C1 segment of cervical spinal cord (tissue), 14 donors: ENCODE measurements at places on chromosomes 12 and 14.
A peak's percentile ranks its signal among the peaks of the same experiment; 100 is the strongest.

- DNase-seq = no peak
These were observed 388.1 kb downstream of the ZFP36L1 start for GRCh38 chr14:68404652-68405183.

DNA sequence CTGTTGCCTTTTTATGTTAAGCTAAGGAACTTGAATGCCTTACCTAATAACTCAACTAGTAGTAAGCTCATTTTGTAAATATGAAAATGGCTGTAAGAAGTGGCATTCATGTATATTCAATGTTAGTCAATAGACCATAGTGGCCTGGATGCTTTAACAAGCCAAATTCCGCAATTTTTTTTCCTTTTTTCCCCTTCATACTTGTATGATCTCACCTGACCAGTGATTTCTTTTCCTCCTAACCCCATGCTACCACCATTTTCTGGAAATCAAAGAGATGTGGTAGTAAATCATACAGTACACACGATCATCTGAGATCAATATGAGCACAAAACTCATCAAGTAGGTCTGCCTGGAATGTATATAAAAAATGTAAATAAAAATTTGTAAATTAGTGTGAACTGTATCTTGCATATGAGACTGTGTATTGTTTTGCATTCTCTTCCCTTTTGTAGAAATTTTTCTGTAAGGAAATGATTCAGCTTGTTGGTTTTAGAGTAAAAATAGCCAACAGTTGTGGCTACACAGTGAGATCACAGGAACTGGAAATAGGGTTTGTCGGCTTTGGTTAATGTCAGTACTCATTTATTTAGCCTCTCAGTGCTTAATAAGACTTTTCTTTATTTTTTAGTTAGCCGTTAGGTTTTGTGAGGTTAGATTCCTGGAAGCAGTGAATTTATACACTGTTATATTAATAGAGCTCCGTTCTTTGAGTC is 62.5 kb downstream of the ETNK1 start:
- DNase-seq = no peak

- DNase-seq = no peak
These were observed 12.0 kb downstream of the CFAP73 start for GRCh38 chr12:113161415-113162016.

- no peak for DNase-seq
These were observed at the start of gene STRN3 for GRCh38 chr14:31026077-31026449. STRN3 (minus strand) TSS chr14:31026379; CDS start chr14:31026185, 194 bp downstream.

DNA sequence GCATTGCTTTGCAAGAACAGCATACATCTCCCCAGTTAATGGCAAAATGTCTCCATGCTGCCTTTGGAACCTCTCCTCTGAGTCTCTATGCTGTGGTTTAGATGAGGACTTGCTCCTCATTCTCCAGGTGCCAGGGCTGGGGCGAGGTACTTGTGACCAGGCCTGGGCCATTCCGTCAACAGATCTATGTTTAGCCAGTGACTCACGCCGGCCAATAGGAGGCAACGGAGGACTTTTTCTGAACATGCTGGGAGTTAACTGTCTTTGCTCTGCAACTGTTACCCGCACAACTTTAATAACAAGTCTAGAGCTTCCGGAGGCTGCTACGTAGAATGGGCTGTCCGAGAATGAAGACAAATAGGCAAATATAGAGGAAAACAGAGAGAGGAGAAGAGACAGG is 214.2 kb downstream of the GLT1D1 start:
- no peak for DNase-seq

DNA sequence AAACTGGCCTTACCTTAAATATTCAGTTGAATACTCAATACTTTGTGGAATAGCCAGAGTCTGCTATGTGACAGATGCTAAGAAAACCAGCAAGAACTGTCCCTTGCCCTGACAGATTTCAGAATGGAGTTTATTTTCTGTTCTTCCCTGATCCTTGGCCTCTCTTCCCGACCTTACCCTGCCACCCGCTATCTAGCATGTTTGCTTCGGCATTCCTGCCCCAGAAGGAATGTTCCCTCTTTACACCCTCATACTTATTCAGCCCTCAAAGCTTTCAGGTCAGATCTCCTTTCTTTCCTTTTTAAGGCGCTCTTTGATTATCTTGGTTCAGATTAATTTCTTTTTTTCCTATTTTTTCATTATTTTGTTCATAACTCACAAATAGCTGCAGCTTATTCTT is 21.8 kb downstream of the SUSD6 start:
- DNase-seq = no peak

GRCh38 chr12:47819138-47819895 is 386 bp downstream of the HDAC7 start:
- no peak for DNase-seq

GRCh38 chr12:131137836-131138637 is 184.3 kb downstream of the ADGRD1 start:
- DNase-seq = no peak

- DNase-seq = no peak
These were observed 612.7 kb upstream of the ATP2B1 start for GRCh38 chr12:90321369-90321768.

DNA sequence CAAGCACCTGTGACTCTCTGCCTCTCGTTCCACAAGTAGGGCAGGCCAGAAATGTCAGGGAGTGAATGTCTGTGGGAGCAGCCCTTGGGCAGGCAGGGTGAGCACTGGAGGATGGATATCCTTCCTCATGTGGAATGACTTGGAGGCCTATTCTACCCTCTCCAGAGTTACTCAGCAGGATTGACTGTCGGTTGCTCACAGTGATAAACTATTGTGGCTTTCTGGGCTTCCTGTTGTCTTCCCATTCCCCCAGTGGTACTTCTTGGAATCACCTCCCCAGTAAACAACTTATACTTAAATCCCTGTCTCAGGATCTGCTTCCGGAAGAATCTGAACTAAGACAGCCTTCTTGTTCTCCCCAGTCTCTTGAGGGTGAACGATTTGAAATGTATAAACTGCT is 79.6 kb upstream of the MANSC4 start:
- DNase-seq = no peak

GRCh38 chr12:113891739-113892520 is 74.2 kb downstream of the RBM19 start:
- no peak for DNase-seq

GRCh38 chr12:62618930-62619329 is 152.3 kb downstream of the MON2 start:
- no peak for DNase-seq

DNA sequence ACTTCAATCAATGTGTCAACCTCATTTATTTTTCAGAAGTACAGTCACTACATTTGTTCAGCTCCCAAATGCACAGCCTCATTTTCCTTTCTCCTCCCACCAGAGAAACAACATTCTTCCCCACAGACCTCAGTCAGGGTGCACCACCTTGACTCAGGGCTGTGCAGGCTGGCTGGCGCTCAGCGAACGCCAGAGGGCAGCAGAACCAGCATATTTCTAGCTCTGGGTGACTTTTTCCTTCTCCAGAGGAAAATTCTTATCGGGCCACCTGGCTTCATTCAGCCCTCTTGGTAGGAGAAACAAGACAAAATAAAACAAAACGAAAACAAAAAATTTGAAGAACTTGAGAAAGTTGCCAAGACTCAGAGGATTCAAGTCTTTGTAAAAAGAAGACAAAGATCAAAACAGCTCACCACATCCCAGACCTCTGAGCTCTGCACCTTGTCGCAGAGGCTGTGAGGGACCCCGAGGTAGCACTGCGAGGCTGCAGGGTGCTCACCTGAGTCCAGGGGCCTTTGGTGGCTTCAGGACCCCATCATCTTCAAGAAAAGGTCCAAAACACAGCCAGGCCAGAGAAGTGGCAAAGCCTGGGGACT is 33.7 kb downstream of the PAH start:
- DNase-seq = peak; percentile 48

GRCh38 chr12:3797531-3798048 is 44.7 kb upstream of the CRACR2A start:
- no peak for DNase-seq

- DNase-seq = no peak
These were observed 192.0 kb downstream of the TTC7B start for GRCh38 chr14:90624227-90624626.

DNA sequence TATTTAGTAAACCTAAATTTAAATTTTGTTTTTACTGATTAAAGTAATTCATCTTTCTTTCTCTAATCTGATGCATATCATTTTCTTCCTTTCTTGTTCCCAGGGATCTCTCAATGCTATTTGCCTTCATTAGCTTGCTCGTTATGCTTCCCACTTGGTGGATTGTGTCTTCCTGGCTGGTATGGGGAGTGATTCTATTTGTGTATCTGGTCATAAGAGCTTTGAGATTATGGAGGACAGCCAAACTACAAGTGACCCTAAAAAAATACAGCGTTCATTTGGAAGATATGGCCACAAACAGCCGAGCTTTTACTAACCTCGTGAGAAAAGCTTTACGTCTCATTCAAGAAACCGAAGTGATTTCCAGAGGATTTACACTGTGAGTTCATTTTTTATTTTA is 48.6 kb downstream of the VEZT start:
- no peak for DNase-seq

GRCh38 chr14:21993070-21993469 is 319.5 kb upstream of the OR4E1 start:
- DNase-seq = no peak

- no peak for DNase-seq
These were observed 525 bp upstream of the GPR68 start for GRCh38 chr14:91245029-91245428.

DNA sequence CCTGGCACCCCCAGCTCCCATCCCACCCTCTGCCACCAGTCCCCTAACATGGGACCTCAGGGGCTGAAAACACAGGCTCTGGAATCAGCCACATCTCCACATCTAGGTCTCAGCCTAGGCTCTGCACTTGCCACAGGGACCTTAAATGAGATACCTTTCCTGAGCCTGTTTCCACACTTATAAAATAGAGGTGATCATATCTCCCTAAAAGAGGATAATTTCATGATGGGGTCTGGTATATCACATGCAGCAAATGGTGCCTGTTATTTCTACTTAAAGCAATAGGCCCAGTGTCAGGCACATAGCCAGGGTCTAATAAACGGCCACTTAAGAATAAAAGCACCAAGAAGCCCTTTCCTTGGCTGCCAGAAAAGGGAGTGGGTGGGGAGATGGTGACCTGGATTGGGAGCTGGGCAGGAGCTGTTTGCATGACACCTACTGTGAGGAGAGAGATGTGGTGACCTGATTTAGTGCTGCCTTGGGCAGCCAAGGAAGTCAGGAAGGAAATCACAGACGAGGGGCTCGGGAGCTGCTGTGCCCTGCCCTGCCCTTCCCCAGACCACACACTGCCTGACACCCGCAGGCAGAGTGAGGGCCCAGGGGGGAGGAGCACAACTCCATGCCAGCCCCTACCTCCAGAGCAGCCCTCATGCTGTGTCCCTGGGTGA is 71.2 kb downstream of the IRF2BPL start:
- no peak for DNase-seq

DNA sequence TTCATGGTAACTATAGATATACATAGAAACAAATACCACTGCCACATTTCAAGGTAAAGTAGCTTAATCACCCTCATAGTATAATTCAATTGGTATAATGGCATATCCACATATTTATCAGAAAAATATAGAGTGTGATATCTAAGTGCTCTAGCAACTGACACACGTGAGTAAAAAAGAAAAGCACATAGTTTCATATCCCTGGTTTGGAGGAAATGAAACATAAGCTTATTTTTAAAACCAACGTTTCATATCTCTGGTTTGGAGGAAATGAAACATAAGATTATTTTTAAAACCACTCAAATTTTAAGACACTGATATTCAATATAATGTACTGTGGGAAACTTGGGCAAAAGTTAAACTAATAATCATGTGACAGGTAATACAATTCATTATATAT is 2.1 kb downstream of the OR6C70 start:
- no peak for DNase-seq

GRCh38 chr12:56775638-56776037 is 12.5 kb downstream of the HSD17B6 start:
- no peak for DNase-seq

DNA sequence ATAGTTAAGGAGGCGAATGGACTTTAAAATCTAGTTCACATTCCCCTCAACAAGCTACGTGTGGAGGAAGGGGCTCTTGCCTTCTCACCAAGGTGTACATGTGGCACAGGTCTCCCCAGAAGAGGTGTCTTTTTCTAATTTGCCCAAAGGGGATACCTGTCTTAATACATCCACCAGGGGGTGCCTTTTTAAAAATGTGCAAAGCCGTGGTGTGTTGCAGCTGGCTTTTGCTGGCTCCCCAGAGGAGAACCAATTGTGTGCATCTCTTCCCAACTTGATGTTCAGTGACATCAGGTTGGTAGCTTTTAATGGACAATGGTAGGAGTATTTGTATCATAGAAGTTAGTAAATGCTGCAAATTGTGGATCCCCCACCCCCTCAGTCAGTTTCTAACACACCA is 33.8 kb downstream of the CREBL2 start:
- no peak for DNase-seq

DNA sequence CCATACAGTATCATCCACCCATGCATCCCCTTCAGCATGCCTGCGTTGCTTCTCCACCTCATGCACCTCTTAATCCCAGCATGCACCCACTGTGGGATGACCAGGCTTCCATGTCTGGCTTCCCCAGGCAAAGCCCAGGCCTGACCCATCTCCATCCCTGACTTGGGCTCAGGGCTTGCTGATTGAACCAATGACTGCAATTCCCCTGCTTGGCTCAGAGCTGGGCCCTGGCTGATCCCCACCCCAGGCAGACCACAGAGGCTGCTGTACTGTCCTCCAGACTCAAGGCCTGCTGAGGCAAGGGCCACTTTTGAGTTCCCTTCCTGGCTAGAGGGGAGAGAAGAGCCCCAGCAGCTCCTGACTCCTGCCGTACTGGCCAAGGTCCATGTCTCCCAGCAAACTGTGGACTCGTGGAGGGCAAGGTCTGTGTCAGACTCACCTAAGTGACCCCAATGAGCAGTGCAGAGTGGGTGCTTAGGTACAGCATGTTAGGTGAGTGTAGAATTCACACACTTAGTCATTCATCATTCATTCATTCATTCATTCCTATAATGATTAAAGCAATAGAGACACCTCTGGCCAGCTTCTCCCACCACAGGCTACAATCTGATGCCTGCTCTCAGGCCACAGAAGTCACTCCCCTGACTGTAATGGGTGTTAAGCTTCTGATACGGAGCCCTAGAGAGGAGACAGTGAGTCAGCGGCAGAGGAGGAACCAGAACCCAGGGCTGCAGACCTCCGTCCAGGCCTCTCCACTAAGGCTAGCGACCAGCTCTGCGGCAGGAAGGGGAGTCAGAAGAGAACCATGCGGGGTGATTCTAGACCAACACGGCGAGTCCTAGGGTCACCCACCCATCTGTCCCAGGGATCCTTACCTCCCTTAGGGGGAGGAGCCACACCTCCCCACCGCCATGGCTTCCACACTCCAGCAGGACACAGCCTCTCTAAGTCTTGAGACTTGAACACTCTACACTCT is 2.9 kb downstream of the BEGAIN start:
- no peak for DNase-seq

GRCh38 chr12:108884116-108885012 is 4.5 kb downstream of the DAO start:
- no peak for DNase-seq

GRCh38 chr14:101473045-101473729 is 88.1 kb upstream of the DIO3 start:
- DNase-seq = no peak

DNA sequence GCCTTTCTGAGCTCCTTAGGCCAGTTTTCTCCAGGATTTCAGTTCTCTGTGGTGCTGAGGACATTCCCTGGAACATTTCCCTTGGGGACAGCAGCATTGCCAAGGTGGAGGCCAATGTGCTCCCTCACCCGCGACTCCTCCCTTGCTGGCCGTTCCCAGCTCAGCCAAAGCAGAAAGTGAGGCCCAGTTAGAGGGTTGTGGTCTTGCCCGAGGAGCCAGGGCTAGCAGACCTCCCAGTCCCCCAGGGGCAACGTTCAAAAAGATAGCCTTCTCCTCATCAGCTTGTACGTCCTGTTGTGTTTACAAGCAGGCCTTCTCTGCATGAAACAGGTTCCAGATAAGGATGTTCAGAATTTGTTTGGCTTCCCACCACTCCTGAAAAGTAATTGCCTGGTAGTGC is 78.4 kb downstream of the SSPN start:
- DNase-seq = peak; percentile 50
